Stimulated activated CD4-positive, alpha-beta T cell treated with anti-CD3 and anti-CD28 coated beads, Interleukin-12 subunit alpha, Interleukin-12 subunit beta, amount 100 ng/mL, for 48 hours (primary cell): ENCODE measurements at places on chromosomes 3 and 15.

- DNase-seq: no peak
Observed at GRCh38 chr3:73784686-73785392, 160.1 kb upstream of the PDZRN3 start.

- DNase-seq: no peak
Observed at GRCh38 chr15:25345943-25346342, 92.9 kb downstream of the UBE3A start.

GRCh38 chr15:98439523-98439942, 208.8 kb upstream of the IGF1R start:
- DNase-seq: no peak

- DNase-seq: no peak
Observed at GRCh38 chr3:71905426-71905825, 120.5 kb upstream of the PROK2 start.

DNA sequence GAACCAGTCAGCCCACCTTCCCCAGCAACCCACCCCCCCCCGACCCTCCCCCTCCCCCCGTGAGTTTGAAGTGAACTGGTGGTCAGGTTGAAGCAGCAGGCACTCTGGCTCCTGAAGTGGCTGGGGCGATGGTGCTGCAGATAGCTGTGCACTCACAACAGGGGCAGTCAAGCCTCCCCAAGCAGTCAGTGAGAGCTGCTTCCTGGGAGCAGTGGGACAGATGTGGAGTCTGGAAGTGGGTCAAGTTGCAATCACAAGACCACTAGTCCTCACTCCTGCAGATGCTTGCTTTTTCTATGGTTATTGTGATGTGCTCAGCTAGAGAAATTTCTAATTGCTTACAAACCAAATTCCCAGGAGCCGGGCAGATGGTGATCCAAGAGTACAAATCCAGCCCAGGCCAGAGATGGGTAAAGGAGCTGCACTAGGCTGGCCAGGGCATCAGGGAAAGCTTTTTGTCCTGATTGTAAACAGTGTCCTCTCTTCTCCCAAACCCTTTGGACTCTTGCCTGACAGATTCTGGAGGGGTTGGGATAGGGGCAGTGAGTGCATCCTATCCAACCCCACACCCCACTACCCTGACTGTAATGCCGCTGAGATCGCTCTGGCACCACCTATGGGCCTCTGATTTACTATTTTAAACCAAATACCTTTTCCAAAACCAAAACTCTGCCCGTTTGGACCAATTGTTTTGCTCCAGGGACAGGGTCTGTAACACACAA, 9.8 kb upstream of the CLPX start:
- DNase-seq: no peak

DNA sequence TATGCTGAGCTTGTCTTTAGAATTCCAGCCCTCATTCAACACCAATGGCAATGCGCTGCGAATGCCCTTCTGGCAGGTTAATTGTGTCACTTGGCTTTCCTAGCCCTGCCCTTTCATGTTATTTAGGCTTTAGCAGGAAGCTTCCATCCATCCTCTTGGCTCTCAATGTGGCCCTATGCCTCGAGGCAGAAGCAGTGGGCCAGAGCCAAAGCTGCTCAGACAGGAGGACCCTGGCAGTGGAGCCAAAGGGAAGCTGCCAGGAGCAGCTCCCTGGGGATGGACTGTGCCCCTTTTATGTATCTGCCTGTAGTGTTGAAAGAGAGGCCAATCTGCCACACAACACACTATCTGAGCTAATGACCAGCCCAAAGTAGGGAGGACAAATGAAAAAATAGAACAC, 376.4 kb downstream of the CTNNB1 start:
- no peak for DNase-seq

GRCh38 chr3:46871222-46871621, 6.3 kb upstream of the PTH1R start:
- DNase-seq: no peak

DNA sequence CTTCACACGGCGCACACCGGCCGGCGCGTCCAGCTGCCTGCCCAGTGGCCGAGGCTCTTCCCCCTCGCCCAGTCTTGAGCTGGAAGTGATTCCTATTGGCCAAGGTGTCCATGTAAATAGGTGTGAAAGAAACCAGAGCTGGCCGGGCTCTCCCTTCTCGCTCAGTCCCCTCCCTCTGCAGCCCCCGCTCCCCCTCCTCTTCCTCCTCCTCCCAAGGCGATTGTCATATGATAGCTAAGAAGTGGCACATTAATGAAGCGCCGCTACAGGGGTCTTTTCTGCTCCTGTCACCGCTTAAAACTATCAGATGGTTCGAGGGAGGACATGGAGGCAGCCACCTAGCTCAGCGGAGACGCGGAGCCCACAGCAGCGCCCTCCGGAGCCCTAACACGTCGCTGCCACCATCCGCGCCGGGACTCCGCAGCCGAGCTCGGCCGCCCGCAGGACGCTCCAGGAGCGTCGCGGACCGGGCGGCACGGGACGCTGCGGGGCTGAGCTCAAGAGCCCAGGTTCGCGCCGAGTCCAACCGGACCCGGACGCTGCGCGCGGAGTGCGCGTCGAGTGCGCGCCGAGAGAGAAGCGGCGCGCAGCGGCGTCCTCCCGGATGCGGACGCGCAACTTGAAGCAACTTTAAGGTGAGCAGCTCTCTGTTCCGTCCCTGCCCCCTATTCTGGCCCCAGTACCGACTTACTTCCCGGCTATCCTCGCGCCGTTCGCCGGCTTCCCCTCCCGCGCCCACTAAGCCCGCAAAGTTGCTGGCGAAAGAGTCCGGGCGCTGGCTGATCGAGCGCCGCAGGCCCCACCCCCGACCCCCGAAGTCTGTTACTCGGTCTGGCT, at the start of gene FOXB1:
Gene FOXB1 (plus strand): TSS at position 303 of the 837 bp plus-strand sequence. CDS start 653 bp downstream, outside the sequence.
- no peak for DNase-seq

- no peak for DNase-seq
Observed at GRCh38 chr15:60385620-60386552, 11.9 kb downstream of the ANXA2 start.

- no peak for DNase-seq
Observed at GRCh38 chr3:149343951-149344350, 10.5 kb upstream of the TM4SF18 start.

- DNase-seq: no peak
Observed at GRCh38 chr3:111200027-111200426, 128.4 kb downstream of the NECTIN3 start.

- DNase-seq: no peak
Observed at GRCh38 chr3:14489641-14490040, 50.5 kb downstream of the GRIP2 start.

- no peak for DNase-seq
Observed at GRCh38 chr3:89504432-89504831, 397.0 kb downstream of the EPHA3 start.

DNA sequence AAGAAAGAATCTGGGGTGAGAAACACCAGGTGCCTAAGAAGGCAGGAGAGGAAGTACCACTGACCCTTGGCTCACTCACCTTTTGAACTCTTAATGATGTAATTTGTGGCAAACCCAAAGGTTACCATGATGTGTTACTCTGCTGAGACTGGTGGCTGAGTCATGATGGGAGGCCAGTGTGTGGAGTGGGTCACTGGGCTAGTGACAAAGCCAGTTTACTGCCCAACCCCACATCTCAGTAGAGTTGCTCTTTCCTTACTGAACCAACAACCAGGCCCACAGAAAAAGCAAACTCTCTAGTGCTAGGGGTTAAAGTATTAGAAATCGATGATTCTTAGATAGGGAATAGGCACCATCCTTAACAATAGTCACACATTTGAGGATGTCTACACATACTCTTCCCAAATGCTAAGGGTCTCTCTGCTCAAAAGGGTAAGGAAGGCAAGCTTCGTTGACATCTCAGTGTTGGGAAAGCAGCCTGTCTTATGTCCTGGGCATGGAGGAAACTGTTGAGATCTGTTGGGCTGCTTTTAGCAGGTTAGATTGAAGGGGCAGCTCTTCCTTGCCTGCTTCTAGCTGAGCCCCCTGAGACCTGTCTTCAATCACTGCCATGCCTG, 3.1 kb downstream of the RBP2 start:
- DNase-seq: no peak

DNA sequence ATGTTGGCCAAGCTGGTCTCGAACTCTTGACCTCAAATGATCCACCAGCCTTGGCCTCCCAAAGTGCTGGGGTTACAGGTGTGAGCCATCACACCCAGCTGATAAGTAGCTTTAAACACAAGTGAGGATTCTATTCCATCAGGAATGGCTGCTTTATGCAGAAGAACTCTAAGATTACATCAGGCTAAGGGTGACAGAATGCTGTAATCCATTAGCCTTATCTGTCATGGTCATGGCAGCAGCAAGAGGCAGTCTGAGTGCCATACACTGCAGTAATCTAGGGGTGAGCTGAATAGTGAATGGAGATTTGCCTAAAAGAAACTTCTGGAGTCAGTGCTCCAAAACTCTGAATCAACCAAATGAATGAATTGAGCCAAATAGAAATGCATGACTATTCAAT, 39.6 kb downstream of the LIPC start:
- no peak for DNase-seq

DNA sequence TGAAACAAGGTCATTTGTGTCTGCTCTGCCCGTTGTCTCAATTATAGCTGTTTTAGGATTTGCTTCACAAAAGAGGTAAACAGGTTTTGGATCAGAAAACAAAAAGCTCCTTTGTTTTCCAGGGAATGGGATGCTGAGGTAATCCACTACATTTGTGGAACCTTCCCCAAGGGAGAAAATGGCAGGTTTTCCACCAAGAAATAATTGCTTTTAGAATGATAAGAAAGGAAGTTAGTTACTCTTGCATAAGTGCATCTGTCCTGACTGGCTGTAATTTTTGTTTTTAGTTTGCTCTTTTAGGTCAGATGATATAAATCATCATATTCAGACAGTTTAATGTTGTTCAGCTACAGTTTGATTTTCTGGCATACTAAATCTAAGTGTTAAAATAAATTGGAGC, 198.5 kb upstream of the COL8A1 start:
- no peak for DNase-seq

DNA sequence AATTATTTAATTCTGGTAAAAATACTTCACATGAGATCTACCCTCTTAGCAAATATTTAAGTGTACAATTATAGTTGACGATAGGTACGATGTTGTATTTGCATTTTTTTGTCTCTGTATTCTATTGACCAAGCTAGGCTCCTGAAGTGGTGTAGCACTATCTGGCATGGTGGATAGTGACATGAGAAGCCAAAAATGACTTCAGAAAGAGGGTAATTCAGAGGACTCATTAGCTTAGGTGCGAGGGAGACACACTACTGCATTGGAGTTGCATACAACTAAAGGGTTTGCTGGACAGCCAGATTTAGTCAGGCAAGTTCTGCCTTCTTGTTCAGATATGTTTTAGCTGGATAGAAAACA, 50.6 kb downstream of the KBTBD8 start:
- DNase-seq: no peak

- DNase-seq: no peak
Observed at GRCh38 chr3:142003291-142003690, 126.8 kb downstream of the ATP1B3 start.
